RWPE1 (cell line): ENCODE measurements at places on chromosomes 6 and 20.

GRCh38 chr20:48694381-48694865, 133.4 kb downstream of the PREX1 start:
- DNase-seq: no peak

DNA sequence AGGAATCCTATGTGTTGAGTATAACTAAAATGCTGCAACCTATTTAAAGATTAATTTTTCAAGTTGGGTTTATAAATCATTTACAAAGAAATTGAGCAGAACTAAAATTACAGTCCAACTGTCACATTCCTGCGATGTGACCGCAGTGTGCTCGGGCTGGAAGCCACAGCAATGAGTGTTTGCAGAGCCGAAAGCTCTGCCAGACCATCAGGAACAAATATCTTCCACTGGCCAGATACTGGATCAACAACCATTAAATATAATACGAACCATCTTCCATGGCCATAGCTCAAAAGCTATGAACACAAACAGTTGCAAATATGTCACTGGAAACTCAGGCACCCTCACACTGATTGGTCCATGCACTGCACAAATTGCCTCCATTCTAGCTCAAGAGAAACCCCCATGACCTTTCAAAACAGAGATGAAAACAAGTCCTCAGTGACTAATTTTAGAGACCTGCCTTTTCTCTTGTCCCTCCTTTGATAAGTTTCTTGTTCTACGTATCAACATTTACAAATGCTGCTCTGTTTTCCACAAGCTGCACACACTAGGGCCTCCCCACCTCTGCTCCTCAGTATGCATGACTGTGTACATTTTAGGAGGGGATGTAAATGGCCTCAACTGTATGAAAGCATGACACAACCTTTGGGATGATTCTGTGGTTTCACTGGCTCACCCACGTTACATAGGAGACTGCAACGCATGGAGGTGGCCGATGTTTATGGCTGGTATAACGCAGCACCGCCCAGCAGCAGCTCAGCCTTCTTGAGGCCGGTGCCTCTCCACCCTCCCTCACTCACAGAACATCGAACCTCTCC, 171.7 kb downstream of the WDR27 start:
- no peak for DNase-seq

DNA sequence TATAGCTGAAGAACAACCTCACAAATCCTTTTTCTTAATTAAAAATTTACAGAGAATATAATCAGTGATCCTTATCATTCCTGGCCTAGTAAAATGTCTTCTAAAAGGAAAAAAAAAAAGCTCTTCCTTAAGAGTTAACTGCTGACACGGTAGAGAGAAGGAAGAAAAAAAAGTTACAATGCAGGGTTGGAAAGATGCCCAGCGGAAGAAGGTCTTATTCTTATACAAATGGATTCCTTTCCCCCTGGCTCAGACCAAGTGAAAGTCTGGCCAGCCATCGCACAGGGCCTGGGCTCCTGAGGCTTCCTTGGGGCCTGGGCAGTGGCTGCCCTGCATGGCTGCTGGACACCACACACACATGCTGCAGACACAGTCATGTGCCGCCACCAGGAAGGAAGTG, 688.6 kb downstream of the TENT5A start:
- no peak for DNase-seq

DNA sequence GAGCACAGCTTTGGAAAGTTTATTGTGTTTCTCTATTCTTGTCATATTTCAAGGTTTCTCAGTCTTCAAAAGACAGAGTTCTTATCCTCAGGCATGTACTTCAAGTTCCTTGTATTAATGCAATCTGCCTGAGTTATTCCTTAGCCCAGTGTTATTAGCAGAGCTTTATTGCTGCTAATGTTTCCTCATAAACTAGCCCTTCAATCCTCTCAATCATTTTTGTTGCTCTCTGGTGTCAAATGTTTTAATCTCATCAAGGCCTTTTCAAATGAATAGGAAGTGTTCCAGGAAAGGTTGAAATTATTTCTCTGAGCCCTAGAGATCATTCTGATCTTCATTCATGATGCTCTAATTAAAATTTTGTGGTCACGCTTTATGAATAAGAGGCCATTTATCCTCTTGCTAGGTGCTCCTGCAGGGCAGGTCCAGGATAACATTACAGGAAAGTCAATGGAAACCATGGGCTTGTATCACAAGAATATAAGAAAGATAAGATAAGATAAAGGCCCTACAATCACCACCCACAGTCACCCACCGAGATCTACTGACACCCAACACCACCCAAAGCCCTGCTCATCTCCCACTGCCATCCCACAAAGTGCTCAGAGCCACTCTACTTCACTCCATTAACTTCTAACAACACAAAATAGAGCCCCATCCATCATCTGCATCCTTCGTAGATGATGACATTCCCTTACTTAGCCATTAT, 125.9 kb downstream of the COL9A1 start:
- DNase-seq: no peak

GRCh38 chr6:116074732-116075390, 14.2 kb upstream of the FRK start:
- no peak for DNase-seq

- no peak for DNase-seq
These were observed 60.4 kb downstream of the HMGCLL1 start for GRCh38 chr6:55518529-55519060.

GRCh38 chr20:45339799-45340198, 8.4 kb downstream of the SDC4 start:
- DNase-seq: no peak

DNA sequence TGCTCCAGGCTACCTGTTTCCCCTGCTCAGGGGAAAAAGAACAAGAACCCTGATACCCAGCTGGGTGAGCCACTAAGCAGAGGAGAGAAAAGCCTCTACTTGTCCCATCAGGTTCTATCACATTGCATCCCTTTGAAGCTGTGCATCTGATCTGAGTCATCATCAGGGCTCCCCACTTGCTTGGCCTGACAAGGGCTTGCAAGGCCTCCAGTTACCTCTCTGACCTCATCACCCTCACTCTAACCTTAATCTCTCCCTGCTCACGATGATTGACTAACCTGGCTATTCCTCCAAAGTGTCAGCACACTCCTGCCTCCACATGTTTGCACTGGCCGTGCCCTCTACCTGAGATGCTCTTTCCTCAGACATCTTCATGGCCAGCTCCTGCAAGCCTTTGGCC, 309.5 kb upstream of the CHD6 start:
- peak; percentile 33 for DNase-seq

- DNase-seq: peak; percentile 93
These were observed at the start of gene PTCHD4 for GRCh38 chr6:48111143-48111506. TSS of gene PTCHD4 (minus strand) at chr6:48111197. CDS start at chr6:48068957, 42,240 bp downstream.

DNA sequence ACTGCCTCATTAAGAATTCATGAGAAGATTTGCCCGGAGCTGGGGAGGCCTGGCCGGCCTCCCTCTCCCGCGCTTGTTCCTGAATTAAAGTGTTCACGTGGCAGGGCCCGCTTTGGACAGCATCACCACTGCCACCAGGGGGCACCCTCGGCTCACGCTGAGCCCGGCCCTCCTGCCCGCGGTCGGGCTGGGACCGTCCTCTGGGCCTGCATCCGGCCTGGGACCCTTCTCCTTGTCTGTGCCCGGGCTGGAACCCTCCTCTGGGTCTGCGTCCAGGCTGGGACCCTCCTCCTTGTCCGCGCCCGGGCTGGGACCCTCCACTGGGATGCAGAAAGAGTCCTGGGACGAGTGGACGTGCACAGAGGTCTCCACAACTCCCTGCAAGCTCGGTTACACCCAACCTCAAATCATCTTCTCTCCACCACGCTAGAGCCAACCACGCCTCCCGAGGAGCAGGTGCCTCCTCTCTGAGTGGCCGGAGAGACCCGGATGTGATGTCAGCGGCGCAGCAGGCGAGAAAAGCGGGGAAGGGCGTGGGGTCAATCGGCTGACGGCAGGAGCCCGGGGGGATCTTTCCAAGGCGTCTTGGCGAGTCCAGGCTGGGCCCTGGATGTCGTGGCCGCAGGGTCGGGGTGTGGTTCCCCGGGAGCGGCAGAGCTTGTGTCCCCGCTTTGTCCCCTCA, 50.9 kb upstream of the DACT2 start:
- peak; percentile 73 for DNase-seq

DNA sequence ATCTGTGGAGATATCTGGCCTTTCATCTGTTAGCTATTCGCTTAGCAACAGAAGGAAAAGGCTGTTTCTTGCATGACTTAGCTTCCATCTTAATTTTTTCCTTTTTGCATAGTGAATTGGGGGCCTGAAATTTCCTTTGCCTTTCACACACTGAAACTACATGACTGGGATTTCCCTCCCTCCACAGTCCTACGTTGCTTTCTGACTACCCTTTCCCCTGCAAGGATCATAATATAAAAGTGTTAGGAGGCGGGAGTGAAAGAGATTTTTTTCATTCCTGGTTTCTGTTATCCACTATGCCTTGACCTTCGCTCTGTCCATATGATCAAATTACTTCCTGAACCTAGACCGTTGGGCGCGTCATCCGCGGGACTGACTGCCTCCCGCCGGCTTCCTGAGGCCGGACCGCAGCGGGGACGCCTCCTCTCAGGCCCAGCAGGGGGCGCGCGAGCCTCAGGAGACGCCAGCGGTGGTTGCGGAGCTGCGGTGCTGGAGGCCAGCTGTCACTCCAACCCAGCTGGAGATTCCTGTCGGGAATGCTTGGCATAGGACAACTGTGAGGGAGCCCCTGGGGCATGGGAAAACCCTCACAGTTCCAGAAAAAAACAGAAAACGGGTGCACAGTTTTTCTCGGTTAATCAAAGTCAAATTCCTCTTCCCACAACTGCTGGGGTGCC, 55.6 kb downstream of the MEP1A start:
- peak; percentile 67 for DNase-seq

- no peak for DNase-seq
These were observed 21.0 kb upstream of the RNF217 start for GRCh38 chr6:124941259-124941658.

GRCh38 chr6:47716207-47716606, 17.8 kb downstream of the ADGRF4 start:
- no peak for DNase-seq

DNA sequence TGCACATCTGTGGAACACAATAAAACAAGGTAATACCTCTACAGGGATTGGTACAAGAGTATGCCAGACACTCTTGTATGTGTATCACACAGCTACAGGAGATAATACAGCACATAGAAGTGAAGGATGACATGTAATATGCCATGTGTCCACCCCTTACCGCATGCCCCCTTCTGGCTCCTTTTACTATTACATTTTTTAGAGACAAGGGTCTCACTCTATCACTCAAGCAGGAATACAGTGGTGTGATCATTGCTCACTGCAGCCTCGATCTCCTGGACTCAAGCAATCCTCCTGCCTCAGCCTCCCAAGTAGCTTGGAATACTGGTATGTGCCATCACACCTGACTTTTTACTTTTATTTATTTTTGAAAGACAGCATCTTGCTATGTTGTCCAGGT, 4.2 kb upstream of the NCR3 start:
- peak; percentile 34 for DNase-seq

GRCh38 chr6:122385857-122386612, 13.4 kb upstream of the HSF2 start:
- no peak for DNase-seq

DNA sequence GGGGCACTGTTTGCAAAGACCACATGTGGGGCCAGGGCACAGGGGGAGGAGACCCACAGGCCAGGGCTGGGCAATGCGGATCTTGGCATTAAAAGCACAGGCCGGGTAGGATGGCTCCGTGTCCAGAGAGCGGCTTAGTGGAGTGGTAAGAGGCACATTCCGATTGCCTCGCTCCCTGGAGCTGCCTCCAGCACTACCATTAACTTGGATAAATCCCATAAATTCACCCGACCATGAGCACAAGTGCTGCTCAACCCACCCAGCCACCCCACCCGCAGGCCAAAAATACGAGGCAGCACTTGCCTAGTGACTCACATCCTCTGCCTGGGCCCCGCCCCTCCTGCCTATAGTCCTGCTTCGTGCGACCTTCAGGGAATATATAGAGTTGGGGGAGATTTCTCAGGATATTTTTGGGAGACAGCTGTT, 67.5 kb upstream of the QKI start:
- peak; percentile 70 for DNase-seq

GRCh38 chr6:113873043-113873667, 16.0 kb downstream of the MARCKS start:
- DNase-seq: no peak

- no peak for DNase-seq
These were observed 6.2 kb downstream of the STX16 start for GRCh38 chr20:58657262-58657661.

DNA sequence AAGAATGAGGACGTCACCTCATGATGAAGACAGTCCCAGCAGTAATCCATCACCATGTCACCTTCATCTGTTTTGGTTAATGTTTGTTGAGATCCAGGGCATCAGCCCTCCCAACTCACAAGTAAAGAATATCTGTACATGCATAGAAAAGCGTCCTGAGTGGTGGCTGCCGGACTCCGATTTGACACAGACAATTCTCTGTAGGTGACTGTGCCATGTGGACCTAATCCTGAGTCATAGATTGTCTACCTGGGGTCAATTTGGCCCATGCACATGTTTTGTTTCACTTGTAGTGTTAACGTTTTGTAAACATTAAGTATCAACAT, 168.4 kb upstream of the UST start:
- no peak for DNase-seq

GRCh38 chr6:1481286-1481685, 91.9 kb downstream of the FOXF2 start:
- peak; percentile 80 for DNase-seq

GRCh38 chr6:88535306-88535705, 369.2 kb upstream of the CNR1 start:
- DNase-seq: peak; percentile 3

GRCh38 chr6:35146453-35146852, 5.3 kb upstream of the TCP11 start:
- DNase-seq: peak; percentile 45

GRCh38 chr6:118645395-118645794, 6.0 kb downstream of the CEP85L start:
- no peak for DNase-seq

GRCh38 chr20:45019762-45020123, 53.4 kb downstream of the STK4 start:
- no peak for DNase-seq

DNA sequence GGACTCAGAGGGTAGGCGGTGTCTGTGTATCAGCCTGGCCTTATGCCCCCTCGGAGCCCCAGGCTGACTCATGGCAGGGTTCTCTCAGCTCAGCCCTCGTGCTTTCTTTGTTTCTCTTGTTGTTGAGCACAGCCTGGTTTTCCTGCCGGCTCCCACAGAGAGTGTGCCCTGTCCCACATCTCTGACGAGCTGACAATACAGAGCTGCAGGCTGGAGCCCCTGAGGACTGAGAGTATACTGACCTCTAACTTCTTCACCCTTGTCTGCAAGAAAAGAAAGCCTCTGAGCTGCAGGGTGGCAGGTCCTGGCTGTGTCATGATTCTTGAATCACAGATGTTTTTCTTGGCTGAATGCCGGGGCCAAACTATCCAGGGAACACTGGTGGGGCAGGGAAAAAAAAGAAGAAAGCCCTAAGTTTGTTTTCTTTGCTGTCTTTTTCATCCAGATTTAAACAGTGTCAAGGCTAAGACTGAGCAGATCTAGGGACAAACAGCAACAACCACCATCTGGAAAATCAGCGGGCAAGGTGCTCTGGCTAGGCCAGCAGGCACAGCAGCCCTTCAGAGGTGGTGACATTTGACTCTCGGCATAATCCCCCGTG, 63.3 kb upstream of the ZNF133 start:
- DNase-seq: peak; percentile 71

GRCh38 chr6:158758941-158759479, 60.2 kb downstream of the EZR start:
- no peak for DNase-seq

GRCh38 chr6:44976677-44977641, 351.2 kb upstream of the RUNX2 start:
- DNase-seq: no peak
